ENCODE measurements at places on chromosomes 16 and 17. TPM values are rescaled to one million over a fixed set of nuclear protein-coding genes. Genes with fewer than 3 reads are reported as not detected.

The ASPSCR1 gene
- 41.4 TPM for total RNA-seq

The C16orf54 gene
- total RNA-seq: 89.4 TPM

The KRTAP4-5 gene
- not detected for total RNA-seq

The CX3CL1 gene
- total RNA-seq: 0.15 TPM

The RAB37 gene
- total RNA-seq: 85.5 TPM

The CSH2 gene
- total RNA-seq: 3.8 TPM

The CBX4 gene
- total RNA-seq: 137 TPM

The CCL1 gene
- total RNA-seq: not detected

The PLA2G10 gene
- total RNA-seq: not detected

The MT3 gene
- not detected for total RNA-seq

The HOXB7 gene
- 2.1 TPM for total RNA-seq

The ADAM11 gene
- total RNA-seq: 0.35 TPM

The KRTAP2-1 gene
- not detected for total RNA-seq

The SPAG9 gene
- total RNA-seq: 98.4 TPM

The KIF19 gene
- total RNA-seq: 1.8 TPM

The FOXJ1 gene
- 1.0 TPM for total RNA-seq

The NAA60 gene
- 48.9 TPM for total RNA-seq

The WFDC1 gene
- not detected for total RNA-seq

The MT1G gene
- total RNA-seq: not detected

Data from CD4-positive, CD25-positive, alpha-beta regulatory T cell (primary cell).